ENCODE measurements at places on chromosomes 16 and 17.

DNA sequence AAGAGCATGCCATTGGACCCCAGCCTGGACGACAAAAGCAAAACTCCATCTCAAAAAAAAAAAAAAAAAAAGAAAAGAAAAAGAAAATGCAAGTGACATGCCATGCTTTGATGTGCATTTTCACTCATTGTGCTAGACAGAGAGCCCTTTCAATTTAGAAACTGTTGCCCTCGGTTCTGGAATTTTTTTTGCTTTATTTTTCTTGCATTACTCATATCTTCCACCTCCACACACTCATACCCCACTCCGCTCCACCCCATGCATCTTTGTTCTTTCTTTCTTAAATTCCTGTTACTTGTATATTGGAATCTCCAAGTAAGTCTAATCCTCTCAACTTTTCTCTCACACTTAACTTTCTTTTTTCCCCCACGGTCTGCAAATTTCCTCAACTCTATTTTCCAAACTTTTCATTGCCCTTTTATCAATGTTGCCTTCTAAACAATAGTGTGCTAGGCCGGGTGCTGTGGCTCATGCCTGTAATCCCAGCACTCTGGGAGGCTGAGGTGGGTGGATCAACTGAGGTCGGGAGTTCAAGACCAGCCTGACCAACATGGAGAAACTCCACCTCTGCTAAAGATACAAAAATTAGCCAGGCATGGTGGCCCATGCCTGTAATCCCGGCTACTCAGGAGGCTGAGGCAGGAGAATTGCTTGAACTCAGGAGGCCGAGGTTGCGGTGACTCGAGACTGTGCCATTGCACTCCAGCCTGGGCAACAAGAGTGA, 16.8 kb upstream of the SUZ12 start:
- no peak for DNase-seq

DNA sequence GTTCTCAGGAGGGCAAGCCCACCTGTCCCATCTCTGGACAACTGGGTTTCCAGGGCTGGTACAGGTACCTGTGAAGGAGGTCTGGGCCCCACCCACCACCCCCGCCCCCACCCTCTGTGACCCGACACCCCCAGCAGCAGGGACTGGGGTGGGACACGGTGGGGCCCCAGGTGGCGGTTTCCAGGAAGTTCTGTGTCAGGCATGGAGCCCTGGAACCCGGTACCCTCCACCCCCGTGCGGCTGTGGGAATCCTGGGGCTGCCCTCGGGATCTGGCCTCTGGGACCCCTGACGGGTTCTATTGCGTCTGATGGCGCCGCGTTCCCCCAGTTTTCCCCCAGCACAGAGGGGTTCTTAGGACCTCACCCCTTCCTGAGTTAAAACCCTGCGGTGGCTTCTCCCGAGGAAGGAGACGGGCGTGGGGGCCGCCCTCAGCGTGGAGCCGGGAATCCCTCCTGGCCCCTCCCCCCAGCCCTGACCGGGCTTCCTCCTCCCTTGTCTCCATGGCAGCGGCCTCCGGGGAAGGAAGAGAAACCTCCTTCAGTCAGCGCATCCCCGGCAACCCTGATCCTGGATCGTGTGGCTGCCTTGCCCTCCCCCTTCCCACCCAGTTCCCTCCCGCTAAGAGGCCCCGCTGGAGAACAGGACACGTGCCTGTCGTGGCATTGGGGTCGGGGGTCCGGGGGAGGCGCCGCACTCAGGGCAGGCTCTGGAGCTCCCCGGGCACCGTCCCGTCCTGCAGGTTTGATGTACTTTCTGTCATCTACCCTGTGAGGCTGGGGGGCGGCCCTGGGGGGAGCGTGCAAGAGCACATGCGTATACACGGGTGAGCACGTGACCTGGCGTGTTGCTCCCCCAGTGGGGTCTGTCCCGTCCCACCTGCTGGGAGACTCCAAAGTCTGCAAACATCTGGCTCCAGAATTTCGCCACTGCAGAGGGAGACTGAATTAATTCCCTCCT, 30.3 kb downstream of the CACNA1H start:
- DNase-seq, result peak; percentile 15

DNA sequence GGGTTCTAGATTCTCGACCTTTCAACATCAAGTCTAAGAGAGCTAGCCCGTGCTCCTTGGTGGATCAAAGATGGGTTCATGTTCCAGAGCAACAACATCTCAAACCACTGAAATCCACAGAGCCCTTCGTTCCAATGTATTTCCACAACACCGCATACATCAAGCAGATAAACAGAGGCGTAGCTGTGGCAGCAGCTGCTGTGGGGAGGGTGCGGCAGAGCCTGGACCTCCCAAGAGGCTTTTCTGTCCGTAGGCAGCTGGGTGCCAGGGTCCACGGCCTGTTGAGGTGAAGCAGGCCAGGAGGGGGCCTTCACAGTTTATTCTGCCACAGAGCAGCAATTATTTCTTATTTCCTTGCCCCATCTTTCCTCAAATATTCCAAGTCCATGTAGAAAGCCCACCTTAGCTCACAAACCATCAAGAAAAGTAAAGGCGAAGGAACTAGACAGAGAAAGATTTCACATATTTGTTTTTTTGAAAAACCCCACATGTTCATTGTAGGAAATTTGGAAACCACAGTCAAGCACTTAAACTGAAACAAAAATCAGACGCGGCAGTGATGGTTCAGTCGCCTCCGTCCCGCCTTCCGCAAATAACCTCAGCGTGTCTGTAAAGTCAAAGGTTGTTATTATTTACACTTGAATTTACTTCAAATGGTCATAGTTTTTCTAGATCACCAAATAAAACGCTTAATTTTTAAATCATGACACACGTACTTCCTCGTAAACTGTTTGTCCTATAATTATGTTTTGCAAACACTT, 144.6 kb upstream of the FOXF1 start:
- DNase-seq, result no peak

GRCh38 chr16:79757163-79757562, 156.6 kb upstream of the MAF start:
- DNase-seq, result no peak

- DNase-seq, result no peak
Observed at GRCh38 chr16:3659251-3659650, 4.8 kb downstream of the DNASE1 start.

DNA sequence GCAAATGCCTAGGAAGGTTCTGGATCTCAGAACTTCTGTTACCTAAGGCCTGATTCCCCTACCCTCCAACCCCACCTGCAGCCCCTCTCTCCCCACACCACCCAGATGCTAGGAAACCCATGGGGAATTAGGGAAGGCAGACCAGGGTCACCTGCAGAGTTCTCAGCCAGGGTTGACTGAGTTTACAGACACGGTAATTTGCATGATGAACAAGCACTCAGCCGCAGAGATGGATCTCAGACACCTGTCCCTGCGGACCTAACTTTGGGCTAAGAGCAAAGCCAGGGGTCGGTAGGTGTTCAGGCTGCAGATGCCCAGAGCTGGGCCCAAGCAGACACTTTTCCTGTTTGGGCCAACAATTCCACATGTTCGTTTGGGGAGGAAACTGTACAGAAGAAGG, 2.9 kb downstream of the ABI3 start:
- DNase-seq, result no peak

DNA sequence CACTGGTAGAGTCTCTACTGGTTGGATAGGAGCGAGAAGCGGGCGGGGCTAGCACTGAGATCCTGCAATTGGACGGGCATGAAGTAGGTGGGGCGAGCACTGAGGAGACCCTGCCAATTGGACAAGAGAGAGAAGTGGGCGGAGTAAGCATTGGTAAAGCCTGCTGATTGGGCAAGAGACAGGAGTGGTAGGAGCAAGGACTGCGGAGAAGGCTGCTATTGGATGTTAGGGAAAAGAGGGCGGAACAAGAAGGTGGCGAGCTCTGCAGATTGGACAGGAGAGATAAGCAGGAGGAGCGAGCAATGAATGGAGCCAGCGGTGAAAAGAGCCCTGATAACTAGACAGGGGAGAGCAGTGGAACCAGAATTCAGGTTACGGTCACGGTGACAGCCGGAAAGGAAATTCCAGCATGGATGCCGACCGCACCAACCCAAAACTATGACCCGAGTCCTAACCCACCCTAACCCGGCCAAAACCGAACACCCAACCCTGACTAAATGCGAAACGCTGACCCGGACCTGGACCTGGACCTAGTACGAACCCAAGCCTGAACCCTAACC, 4.8 kb downstream of the SCGB1C2 start:
- peak; percentile 32 for DNase-seq

- DNase-seq, result no peak
Observed at GRCh38 chr16:4626396-4626795, 1.8 kb downstream of the MGRN1 start.

DNA sequence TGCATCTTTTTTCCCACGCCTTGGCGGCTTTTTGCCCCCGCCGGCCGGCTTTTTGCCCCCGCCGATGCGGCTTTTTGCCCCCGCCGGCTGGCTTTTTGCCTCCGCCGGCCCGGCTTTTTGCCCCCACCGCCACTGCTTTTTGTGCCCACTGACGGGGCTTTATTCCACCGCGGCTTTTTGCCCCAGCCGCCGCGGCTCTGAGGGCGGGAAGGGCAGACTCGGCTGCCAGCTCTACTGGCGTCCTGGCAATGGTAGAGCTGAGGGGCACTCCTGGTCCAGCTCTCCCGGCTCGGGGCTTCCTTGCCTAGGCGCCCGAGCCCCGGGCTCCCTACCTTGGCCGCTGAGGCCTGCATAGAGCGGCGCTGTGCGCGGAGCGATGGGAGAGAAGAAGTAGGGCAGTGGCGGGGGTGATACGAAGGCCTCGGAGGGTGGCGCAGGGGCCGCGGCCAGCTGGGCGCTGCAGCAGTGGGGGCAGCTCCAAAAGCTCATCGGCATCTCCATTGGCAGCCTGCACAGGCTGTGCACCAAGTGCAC, 591.4 kb downstream of the TP53TG3F start:
- DNase-seq, result no peak

DNA sequence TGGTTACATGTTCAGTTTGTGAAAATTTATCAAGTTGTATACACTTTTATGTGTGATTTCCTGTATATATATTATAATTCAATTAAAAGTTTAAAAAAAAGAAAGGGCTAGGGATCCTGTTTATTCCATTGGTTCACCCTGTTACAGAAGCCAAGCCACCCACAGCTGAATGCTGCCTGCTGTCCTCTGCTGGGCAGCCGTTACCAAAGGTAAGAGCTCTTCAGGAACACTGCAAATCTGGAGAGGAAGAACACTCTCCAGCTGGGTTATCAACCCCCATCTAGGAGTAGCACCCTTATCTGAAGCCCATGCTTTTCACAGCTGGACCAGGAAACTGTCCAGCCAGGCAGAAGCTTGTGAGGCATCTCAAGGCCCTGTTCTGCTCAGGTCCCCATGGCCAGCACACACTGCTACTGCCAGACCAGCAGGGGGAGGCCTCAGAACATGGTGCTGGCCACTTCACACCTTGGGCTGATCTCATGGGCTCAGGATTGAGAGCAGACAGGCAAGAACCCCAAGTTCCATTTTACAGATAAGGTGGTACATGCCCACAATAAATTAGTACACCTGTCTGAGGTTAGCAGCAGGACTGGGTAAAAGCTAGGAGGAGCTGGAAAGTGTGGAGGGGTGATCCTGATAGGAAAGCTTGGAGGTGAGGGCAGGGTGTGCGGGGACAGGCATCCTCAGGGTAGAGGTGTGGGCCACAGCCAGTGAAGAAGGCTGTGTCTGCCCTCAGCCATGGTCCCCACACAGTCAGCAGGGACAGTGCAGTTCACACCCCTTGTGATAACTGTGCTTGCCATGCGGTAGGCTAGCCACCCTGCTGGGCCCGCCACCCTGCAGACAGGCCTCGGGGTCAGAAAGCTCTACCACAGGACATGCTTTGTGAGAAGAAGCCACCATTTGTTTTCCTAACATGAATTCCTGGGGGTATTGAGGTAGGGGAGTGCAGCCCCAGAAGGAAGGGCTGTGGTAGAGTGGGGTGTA, 54.3 kb upstream of the SREBF1 start:
- DNase-seq, result peak; percentile 65

GRCh38 chr17:75673487-75673886, 6.3 kb downstream of the SAP30BP start:
- DNase-seq, result no peak

DNA sequence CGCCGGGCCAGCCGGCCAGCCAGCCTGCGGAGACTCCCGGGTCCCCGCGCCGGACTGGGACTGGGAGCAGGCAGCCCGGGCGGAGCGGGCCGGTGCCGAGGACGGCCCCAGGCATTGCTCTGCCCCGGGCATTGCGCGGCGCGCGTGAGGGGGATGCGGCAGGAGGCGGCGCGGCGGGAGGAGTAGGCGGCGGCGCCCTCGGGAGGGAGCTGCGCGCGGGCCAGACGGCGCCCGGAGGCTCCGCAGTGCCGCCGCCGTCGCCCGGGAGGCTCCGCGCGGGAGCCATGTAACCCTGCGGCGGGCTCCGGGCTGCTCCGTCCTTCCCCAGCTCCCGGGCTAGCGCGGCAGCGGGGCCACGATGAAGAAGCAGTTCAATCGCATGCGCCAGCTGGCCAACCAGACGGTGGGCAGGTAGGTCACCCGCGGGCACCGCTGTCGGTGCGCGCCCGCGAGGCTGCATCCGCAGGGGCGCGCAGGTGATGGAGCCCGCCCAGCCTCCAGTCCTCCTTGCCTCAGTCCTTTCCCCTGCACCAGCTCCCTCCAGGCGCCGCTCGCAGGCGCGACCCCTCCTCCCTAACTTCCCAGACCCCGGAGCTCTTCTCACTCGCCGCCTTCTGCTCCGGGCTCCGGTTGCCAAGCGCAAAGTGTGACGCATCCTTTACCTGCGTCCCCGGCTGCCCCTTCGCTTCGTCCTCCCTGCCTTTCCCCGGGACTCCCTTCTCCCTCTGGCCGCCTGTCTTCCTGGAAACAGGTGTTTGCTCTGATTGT, at the start of gene ARHGAP44:
TSS of gene ARHGAP44 (plus strand) at position 18 of the 768 bp plus-strand sequence. CDS start at position 359, 341 bp downstream.
- DNase-seq, result peak; percentile 55

- no peak for DNase-seq
Observed at GRCh38 chr17:31134576-31134975, 39.8 kb downstream of the NF1 start.

GRCh38 chr17:49955157-49955556, 13.8 kb upstream of the DLX4 start:
- no peak for DNase-seq

DNA sequence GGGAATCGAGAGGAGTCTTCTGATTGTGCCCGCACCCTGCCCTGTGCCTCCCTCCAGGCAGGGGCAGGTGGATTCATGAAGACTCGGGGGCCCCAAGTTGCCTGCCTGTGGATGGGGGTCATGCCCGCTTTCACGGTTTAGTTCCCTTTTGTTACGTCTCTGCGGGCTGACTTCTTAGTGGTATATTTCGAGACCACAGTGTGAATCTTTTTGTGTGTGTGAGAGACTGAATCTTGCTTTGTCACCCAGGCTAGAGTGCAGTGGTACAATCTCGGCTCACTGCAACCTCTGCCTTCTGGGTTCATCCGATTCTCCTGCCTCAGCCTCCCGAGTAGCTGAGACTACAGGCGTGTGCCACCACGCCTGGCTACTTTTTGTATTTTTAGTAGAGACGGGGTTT, 18.1 kb upstream of the RNF213 start:
- no peak for DNase-seq
